CD4-positive, alpha-beta T cell treated with Interleukin-6 at 100 ng/mL for 8 hours (primary cell): ENCODE measurements at places on chromosomes 6 and 20.
A peak's percentile ranks its signal among the peaks of the same experiment; 100 is the strongest.

- DNase-seq = no peak
Observed at GRCh38 chr6:63929111-63929510, 293.5 kb downstream of the PHF3 start.

DNA sequence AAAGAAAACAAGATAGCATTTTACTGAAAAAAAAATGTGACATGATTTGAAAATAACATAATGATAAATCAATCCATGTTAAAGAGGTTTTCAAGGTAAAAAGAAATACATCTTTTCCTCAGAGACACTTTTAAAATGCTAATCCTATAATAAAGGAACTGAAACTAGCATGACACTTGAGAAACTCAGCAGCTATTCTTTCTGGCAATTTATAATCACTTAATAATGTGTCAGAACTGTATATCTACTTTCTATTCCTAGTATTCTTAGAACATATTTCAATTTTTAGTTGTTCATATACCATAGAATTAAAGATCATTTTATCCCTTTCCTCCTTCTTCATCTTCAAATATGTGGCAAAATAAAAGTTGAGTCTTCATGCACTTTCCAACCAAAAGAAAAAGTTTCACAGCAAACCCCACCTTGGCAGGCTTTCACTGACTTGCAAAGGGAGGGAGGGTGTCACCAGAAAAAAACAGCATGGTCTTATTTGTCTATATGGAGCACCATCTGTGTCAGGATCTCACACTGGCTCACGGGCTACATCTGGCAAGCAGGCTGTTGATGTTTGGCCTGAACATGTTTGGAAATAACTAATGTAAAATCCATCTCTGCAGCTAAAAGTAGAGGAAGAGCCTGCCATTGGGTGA, 48.5 kb downstream of the FHL5 start:
- DNase-seq = no peak

GRCh38 chr20:42435230-42435629, 754.5 kb downstream of the PTPRT start:
- no peak for DNase-seq

DNA sequence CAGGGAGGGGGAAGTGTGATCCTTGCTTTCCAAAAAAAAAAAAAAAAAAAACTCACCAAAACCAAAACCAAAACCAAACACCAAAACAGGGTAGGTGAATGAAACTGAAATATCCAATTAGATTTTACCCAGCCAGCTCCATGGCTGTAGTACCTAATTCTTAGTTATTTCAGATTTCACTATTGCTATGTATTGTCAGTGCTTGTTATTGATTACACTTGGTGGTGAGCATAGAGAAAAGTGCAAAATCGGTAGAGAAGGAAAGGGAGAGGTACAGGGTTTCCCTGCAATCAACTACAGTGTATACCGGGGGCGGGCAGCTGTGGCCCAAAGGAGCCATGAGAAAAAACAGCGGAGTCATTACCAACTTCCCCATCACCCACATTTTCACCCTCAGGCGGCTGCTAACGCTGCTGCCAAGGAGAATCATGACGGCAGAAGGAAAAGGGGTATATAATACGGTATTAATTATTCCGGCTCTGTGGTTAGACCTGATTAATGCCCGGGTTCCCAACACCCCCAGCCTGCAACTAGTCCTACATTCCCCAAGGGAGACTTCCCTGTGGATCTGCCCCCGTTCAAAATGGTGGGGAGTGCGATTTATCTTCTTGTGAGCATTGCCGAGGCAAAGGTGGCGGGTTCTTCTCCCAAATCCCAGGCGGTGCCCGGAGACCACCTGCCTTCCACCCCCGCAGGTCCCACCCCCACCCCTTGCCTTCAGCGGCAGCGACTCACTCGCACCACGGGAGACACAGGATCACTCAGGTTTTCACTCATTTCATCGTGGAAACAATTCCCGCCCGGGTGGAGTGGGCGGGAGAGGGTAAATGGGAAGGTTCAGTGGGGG, at the start of gene C6orf62:
TSS of gene C6orf62 (minus strand) at position 30 of the 847 bp plus-strand sequence. CDS start 486 bp downstream, outside the sequence.
- DNase-seq = peak; percentile 32

- DNase-seq = no peak
Observed at GRCh38 chr20:44064501-44065400, 122.2 kb downstream of the JPH2 start.
